Hippocampal formation (tissue), 2 donors: ENCODE measurements at places on chromosomes 3 and 15.

DNA sequence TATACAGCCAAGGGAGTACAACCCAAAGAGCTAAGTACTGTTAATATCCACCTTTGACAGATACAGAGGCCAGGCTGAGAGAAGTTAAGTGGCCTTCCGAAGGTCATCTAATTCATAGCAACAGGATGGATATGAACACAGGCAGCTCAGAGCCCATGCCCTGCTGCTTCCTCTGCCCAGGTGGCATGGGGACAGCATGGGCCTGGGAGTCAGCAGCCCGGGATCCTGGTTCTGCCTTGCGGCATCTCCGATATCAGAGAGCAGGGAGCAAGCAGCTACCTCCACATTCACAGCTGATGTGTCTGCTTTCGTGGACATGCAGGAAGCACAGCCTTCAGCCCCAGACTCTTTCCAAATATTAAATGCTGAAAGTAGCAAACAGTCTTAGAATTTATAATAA, 55.6 kb downstream of the STARD5 start:
- DNase-seq = no peak

DNA sequence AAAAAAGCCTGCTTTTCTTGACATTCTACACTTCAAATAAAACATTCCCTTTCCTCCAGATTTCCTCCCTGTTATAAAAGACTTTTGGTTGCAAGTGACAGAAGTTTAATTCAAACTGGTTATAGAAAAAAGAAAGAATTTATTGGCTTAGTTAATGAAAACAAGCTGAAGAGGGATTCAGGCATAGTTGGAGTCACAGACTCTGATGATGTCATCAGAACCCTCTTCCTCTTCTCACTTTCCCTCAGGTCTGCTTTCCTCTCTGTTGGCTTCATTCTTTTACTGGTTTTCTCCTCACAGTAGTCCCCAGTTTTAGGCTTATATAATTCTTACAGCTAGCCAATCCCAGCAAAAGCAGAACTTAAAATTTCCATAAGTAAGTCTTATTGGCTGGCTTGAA, 32.0 kb upstream of the MBNL1 start:
- no peak for DNase-seq

DNA sequence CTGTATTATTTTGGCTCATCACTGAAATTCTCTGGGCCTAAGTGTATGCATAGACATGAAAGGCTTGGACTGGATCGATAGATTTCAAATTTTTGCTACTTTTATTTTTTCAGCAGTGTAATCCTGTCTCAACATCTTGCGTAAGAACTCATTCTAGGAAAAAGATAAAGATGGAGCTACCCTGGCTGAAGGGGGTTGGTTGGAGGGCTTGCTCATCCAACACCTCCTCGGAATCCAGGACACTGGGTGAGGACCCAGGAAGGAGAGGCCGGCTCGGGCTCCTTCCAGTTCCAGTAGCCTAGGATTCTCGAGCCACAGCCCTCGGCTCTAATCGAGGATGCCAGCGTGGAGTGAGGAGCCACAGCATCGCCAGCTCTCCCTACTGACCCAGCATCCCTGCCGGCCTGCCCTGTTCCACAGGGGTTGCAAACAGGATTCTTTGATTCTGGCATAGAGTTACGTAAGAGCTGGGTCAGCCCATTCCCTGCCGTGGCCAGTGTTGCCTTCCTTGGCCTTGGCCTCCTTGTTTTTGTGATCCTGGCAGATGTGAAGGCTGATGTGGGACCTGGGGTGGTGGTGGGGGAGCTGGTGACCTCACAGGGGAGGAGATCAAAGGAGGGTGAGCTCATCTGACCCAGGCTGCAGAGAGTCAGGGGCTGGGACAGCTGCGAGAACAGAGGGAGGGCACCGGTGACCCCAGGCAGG, 149.5 kb downstream of the ALDH1A2 start:
- DNase-seq = no peak

DNA sequence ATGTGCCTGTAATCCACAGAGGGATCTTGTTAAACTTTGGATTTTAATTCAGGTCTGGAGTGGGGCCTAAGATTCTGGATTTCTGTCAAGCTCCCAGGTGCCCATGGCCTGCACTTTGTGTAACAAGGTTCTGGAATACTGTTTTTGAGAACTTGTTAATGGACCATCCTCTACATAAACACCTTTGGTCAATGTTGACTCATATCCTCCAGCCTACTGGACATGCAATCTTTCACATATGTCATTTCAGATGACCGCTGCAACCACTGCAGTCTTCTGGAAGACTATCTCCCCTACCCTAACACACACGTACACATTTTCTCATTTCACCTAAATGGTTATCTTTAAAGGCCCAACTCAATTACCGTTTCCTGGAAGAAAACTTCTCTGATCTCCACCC, 302.1 kb upstream of the TPRG1 start:
- DNase-seq = no peak

DNA sequence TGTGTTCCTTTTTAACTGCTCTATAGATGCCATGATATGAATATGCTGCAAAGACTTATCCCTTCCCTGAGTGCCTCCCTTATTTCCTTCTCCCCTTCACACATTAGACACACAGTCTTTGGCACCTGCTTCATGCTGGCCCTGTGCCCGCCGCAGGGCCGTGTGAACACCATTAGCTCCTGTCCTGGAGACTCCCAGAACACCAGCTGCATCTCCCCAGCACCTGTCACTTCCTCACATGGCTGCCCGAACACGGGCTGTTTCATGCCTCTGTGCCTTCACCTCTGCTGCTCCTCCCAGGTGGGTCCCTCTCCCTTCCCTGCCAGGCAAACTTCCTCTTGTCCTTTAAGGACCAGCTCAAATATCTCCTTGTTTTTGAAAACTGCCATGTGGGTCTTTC, 40.5 kb upstream of the SEC13 start:
- DNase-seq = no peak

DNA sequence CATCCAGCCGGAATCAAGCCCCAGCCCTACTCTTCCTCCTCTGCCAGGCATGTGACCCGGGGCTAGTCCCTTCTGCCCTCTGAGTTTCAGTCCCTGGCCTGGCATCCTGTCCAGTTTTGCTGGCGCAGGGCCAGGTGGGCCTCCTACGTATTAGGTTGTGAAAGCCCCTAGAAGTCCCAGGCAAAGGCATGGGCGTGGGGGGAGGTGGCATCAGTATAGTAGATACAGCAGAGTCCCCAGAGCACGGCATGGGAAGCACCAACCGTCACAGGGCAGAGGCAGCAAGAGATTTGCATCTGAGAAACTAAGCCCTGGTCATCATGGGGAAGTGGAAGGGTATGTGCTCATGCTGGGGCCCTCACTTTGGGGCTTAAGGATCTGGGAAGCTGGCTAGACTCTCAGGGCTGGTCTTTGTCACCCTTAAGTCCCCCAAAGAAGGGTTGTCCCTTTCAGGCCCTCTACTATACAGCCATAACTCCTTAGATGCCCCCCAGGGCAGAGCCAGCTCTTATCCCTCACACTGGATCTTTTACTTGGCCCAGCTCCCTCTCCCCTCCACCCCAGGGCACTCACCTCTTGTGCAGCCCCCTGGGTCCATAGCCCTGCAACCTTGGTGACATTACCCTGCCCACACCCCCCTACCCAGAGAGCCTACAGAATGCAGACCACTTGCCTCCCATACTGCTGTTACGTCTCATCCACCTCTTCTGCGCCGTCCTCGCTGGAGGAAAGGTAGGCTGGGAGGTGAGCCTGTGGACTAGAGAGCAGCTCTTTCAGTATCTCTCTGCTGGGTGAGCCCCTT, 11.3 kb downstream of the NBEAL2 start:
- no peak for DNase-seq

DNA sequence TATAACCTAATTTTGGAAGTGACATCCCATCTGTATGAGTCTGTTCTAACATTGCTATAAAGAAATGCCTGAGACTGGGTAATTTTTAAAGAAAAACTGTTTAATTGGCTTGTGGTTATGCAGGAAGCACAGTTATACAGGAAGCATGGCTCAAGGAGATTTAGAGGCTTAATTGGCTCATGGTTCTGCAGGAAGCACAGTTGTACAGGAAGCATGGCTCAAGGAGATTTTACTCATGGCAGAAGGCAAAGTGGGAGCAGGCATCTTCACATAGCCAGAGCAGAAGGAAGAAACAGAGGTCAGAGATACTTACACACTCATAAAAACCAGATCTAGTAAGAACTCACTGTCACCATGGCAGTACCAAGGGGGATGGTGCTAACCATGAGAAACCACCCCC, 193.1 kb upstream of the ADAMTS9 start:
- no peak for DNase-seq
